ENCODE measurements at places on chromosomes 12 and 14.

DNA sequence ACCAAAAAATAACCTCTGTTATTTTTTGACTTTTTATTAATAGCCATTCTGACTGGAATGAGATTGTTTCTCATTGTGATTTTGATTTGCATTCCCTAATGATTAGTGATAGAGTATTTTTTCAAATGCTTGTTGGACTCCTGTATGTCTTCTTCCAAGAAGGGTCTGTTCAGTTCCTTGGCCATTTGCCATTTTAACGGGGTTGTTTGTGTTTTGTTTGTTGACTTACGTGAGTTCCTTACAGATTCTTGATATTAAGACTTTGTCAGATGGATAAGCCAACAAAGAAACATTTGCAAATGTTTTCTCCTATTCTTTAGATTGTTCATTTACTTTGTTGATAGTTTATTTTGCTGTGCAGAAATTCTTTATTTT lies 651.6 kb upstream of the LRFN5 start:
- no peak for DNase-seq

- no peak for DNase-seq
These were observed 2.0 kb downstream of the EMC9 start for GRCh38 chr14:24139272-24139934.

DNA sequence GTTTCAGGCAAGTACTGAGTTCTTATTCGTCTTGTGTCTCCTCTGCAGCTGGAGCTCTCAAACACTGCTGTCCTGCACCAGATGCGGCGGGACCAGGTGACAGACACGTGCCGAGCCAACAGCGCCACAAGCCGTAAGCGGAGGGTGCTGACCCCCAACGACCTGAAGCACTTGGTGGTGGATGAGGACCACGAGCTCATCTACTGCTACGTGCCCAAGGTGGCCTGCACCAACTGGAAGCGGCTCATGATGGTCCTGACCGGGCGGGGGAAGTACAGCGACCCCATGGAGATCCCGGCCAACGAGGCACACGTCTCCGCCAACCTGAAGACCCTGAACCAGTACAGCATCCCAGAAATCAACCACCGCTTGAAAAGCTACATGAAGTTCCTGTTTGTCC lies 201.2 kb downstream of the SLC41A2 start:
- no peak for DNase-seq

DNA sequence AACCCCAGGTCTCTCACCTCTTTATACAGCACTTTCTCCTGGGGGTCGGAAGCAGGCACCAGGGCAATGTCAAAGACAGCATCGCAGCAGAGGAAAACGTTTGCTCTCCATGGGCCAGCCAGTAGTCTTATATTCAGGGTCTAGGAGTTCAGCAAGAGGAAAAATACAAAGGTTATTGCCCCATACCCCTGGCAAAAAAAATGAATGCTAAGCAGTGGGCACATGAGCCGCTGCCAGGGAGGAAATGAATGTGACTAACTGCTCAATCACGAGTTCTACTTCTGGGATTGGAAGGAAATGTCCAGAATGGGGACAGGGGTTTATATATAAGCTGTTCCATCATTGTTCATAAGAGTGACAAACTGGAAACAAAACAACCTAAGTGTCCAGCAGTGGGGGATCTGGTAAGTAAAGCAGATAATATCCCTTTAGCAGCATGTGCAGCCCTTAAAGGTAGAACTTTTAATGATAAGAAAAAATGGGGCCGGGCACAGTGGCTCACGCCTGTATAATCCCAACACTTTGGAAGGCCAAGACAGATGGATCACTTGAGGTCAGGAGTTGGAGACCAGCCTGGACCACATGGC lies 53.8 kb downstream of the PHETA1 start:
- no peak for DNase-seq

DNA sequence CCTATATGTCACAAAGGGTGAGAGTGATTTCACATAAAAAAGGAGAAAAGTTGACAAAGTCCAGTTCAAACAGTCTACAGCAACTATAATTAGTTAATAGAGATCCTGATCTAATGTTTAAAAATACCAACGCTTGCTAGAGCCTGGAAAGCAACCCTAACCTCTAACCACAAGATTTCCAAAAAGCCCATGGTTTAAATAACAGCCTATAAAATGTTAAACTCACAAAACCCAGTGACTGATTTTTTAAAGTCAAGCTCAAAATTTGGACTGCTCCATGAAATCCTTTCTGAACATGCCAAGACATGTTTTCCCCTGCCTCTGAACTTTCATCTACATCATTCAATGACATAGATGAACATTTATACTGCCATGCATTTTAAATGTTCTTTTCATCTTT lies 81.6 kb downstream of the PLEKHG7 start:
- DNase-seq: no peak

All from breast epithelium (tissue), 4 donors.